ENCODE measurements at places on chromosomes 12 and 14. TPM values are rescaled to one million over a fixed set of nuclear protein-coding genes. Genes with fewer than 3 reads are reported as not detected.
A peak's percentile ranks its signal among the peaks of the same experiment; 100 is the strongest.

- H3K36me3 ChIP-seq = no peaks in the 10 kb centered on the region
- DNase-seq = peak; percentile 97
- peak within 1 kb of the TSS; percentile 39 for H3K4me3 ChIP-seq
- H3K27me3 ChIP-seq = no peaks in the 10 kb centered on the region
Observed at GRCh38 chr12:13196130-13196921, at the start of gene EMP1. Gene EMP1, plus strand, starts transcription at chr12:13196726. Its CDS starts 14,785 bp downstream, at chr12:13211511.

DNA sequence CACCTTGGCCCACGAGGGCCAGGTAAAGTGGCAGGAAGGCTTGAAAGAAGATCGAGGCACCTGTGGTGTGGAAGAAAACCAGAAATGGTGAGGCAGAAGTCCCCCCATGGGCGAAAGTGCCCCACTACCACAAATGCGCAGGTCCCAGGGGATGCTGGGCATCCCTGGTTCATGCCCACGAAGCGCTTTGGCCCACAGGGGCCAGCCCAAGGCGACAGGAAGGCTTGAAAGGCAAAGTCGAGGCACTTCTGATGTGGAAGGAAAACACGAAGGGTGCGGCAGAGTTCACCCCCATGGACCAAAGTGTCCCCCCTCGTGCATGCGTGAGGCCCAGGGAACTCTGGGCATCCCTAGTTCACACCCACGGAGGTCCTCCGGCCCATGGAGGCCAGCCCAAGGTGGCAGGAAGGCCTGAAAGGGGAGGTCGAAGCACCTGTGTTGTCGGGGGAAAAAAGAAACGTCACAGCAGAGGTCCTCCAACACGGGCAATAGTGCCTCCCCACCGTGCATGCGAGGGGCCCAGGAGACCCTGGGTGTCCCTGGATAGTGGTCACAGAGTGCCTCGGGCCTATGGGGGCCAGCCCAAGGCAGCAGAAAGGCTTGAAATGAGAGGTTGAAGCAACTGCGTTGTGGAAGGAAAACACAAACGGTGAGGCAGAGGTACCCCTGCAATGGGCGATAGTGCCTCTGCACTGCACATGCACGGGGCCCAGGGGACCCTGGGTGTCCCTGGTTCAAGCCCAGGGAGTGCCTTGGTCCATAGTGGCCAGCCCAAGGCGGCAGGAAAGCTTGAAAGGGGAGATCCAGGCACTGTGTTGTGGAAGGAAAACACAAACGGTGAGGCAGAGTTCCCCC is 373.9 kb downstream of the ALG10 start:
- no peaks in the 10 kb centered on the region for H3K36me3 ChIP-seq
- H3K27ac ChIP-seq = no peak overlapping the region
- H3K4me3 ChIP-seq = no peak overlapping the region
- DNase-seq = peak; percentile 67
- H3K27me3 ChIP-seq = no peaks in the 10 kb centered on the region

- no peak overlapping the region for H3K27ac ChIP-seq
- no peak for DNase-seq
- no peaks in the 10 kb centered on the region for H3K4me1 ChIP-seq
- H3K27me3 ChIP-seq = no peaks in the 10 kb centered on the region
Observed at GRCh38 chr12:53552361-53553327, 45.4 kb upstream of the NPFF start.

- H3K27ac ChIP-seq = no peak overlapping the region
- no peaks in the 10 kb centered on the region for H3K27me3 ChIP-seq
- DNase-seq = peak; percentile 64
- H3K36me3 ChIP-seq = no peaks in the 10 kb centered on the region
Observed at GRCh38 chr12:49537231-49537751, 1.5 kb upstream of the KCNH3 start.

The MIP gene
- total RNA-seq = not detected

The METTL25 gene
- total RNA-seq = 14.0 TPM
